ENCODE measurements at places on chromosomes 12 and 14.

- DNase-seq: no peak
These were observed 524.8 kb downstream of the FUT8 start for GRCh38 chr14:65937079-65937959.

DNA sequence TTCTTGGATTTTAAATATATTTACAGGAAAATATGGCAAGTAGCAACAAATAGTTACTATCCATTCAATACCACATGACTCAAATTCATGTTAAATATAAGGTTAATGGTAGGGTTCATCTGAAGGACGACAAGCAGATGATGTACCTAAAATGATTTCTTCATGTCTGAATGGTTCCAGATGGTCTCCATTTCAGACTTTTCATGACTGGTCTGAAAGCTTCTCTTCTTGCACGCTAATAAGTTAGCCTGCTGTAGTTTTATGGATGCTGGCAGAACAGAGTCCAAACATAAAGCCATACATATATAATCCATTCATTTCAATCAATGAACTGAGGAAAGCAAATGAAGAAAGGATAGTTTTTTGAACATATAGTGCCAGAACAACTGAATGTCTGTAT is 257.0 kb upstream of the MGAT4C start:
- no peak for DNase-seq

- no peak for DNase-seq
These were observed 23.0 kb upstream of the KCNJ8 start for GRCh38 chr12:21797539-21797938.

DNA sequence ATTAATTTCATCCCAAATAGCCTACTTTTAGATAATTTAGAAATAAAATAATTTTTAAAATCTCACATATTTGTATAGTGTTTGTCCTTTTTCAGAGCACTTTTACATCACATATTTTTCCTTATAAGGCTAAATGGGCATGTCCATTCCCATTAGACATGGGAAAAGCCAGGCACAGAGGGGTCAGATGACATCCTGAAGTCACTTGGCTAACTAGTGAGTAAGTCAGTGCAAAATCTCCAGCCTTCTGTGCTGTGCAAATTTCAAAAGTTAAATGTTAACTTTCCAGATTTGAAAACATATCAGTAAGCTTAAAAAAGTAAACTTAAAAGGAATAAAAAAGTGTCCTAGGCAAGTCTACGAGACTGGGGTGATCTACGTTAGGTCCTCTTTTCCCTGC is 117.4 kb downstream of the EMP1 start:
- no peak for DNase-seq

DNA sequence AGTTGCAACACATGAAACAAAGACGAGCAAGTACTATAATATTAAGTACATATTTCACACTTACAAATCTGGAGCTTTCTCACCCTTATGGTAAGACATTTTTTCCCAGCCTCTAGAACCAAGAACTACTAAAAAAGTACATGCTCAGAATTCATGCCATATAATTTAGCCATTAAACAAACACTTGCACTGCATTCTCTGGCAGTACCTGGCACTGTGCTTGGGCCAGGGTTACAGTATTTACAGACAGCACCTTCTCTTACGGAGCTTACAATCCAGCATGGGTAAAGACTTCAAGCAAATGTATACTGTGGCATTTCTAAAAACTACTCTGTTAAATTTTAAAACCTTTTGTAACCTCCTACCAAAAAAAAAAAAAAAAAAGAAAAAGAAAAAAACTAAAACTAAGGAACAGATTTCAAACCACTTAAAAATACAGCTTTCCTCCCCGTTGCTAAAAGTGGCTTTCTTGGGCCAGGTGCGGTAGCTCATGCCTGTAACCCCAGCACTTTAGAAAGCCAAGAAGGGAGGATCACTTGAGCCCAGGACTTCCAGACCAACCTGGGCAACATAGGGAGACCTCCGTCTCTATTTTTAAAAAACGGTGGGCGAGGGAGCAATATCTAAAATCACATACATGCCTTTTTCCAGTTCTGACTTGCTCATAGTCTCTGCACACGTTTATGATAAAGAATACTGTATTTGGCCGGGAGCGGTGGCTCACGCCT is 956 bp downstream of the GNPTAB start:
- DNase-seq: no peak

- DNase-seq: no peak
These were observed 51.0 kb downstream of the LMNTD1 start for GRCh38 chr12:25502118-25502517.

Measured in stimulated activated CD8-positive, alpha-beta memory T cell treated with anti-CD3 and anti-CD28 coated beads, Interleukin-2, amount 100 ng/mL, for 1 hour (primary cell).